Articular chondrocyte of knee joint (primary cell): ENCODE measurements at places on chromosomes 2 and 18. TPM values are rescaled to one million over a fixed set of nuclear protein-coding genes. Genes with fewer than 3 reads are reported as not detected.

Gene UGT1A5
- not detected in 2 replicates for total RNA-seq

Gene MERTK
- 0.65 and 1.3 TPM in 2 replicates for total RNA-seq

Gene SLC23A3
- 1.8 and 2.2 TPM in 2 replicates for total RNA-seq

Gene SFTPB
- not detected in 2 replicates for total RNA-seq

Gene PIEZO2
- 268 and 271 TPM in 2 replicates for total RNA-seq

Gene SPC25
- total RNA-seq: 3.7 and 4.9 TPM in 2 replicates

Gene TDRD15
- under 0.01 TPM in 1 of 2 replicates, not detected in the other for total RNA-seq

Gene IL36A
- total RNA-seq: not detected in 2 replicates

Gene FABP1
- total RNA-seq: not detected in 2 replicates

Gene MROH2A
- total RNA-seq: not detected in 2 replicates

Gene PER2
- total RNA-seq: 5.6 and 6.1 TPM in 2 replicates

Gene EML6
- 0.39 and 0.86 TPM in 2 replicates for total RNA-seq

Gene RAB3GAP1
- 129 and 132 TPM in 2 replicates for total RNA-seq

Gene INHBB
- total RNA-seq: 3.3 and 5.2 TPM in 2 replicates

Gene PRKAG3
- total RNA-seq: 0.11 and 0.39 TPM in 2 replicates

Gene TBR1
- under 0.01 and 0.11 TPM in 2 replicates for total RNA-seq

Gene CPO
- 0.32 TPM in 1 of 2 replicates, not detected in the other for total RNA-seq

Gene ALKAL2
- total RNA-seq: 0.13 and 0.22 TPM in 2 replicates

Gene PJVK
- 1.1 and 2.2 TPM in 2 replicates for total RNA-seq

Gene CRYBA2
- 0.54 TPM in 1 of 2 replicates, not detected in the other for total RNA-seq

Gene CMPK2
- total RNA-seq: 1.8 and 3.0 TPM in 2 replicates

Gene GKN1
- total RNA-seq: 0.26 TPM in 1 of 2 replicates, not detected in the other

Gene RELCH
- 40.2 and 46.2 TPM in 2 replicates for total RNA-seq

Gene PROM2
- 0.26 and 0.32 TPM in 2 replicates for total RNA-seq

Gene ICOS
- total RNA-seq: not detected in 2 replicates

Gene APOB
- 0.65 and 1.7 TPM in 2 replicates for total RNA-seq

Gene GPR45
- total RNA-seq: not detected in 2 replicates

Gene KCNF1
- not detected in 2 replicates for total RNA-seq

Gene SP100
- 132 and 157 TPM in 2 replicates for total RNA-seq

Gene KRTCAP3
- not detected in 2 replicates for total RNA-seq

Gene GREB1L
- under 0.01 and 0.11 TPM in 2 replicates for total RNA-seq

Gene MAP3K20
- 49.7 and 63.8 TPM in 2 replicates for total RNA-seq

Gene CYP1B1
- total RNA-seq: 742 and 860 TPM in 2 replicates

Gene MC2R
- total RNA-seq: not detected in 2 replicates

Gene DPYSL5
- not detected in 2 replicates for total RNA-seq

Gene KCNJ3
- total RNA-seq: not detected in 2 replicates
